Muscle of arm (tissue), 14 donors: ENCODE measurements at places on chromosomes 2 and 18.

DNA sequence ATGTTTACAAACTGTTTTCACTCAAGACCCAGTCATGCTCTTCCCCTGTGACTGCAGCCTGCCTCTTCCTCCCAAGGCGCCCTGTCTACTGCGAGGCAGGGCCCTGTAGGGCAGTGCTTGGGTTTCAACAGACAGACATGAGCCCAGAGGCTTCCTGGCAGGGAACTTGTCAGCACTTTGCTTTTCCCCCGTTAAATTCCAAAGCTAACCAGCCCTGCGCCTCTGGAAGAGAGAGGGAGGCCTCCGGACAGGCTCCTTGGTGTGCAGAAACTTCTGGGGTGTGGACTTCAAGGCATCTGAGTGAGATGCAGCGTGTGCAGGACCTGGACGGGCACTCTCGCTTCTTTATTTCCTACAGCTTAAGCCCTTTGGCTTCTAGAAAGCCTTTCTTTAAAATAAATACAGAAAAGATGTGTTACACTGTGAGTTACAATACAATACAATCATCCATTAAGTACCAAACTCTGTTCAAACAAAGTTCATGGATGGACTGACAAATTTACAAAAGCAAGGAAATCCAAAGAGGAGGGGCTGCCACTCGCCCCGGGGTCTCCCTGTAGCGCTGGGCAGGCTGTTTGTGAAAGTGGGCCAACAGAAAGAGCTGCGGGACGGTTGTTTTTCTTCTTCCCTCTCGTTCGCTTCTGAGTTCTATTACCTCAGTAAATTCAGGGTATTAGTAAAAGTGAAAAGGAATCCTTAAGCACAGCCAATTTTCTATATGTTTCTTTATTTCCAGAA, 8.8 kb upstream of the ZNF516 start:
- no peak for DNase-seq

DNA sequence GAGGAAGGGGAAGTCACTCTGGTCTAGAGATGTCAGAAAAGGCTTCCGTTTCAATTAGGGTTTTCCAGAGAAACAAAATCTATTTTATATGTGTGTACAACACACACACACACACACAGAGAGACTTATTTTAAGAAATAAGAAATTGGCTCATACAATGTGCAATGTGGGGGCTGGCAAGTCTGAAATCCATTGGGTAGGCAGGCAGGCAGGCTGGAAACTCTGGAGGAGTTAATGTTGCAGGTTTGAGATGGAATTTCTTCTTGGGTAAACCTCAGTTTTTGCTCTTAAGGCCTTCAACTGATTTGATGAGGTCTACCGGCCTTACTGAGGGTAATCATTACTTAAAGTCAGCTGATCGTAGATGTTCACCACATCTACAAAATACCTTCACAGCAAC, 62.6 kb downstream of the MDH1 start:
- DNase-seq = no peak

DNA sequence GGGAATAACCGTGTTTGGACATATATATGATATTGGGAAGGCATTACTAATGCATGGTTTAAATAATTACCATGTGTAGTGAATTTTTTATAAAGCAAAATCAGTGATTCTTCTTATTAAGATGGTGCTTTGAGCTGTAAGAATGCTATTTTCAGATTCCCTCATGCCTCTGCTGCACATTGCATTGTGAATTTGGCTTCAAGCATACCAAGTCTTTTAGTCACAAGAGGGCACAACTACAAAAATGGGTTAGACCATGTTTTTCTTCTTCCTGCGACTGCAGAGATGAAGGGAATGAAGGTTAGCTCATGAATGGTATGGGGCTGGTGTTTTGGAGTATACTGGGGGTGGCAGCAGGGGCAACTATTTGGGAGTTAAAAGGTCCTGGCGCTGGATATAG, 320.1 kb downstream of the SLC4A3 start:
- DNase-seq = no peak

DNA sequence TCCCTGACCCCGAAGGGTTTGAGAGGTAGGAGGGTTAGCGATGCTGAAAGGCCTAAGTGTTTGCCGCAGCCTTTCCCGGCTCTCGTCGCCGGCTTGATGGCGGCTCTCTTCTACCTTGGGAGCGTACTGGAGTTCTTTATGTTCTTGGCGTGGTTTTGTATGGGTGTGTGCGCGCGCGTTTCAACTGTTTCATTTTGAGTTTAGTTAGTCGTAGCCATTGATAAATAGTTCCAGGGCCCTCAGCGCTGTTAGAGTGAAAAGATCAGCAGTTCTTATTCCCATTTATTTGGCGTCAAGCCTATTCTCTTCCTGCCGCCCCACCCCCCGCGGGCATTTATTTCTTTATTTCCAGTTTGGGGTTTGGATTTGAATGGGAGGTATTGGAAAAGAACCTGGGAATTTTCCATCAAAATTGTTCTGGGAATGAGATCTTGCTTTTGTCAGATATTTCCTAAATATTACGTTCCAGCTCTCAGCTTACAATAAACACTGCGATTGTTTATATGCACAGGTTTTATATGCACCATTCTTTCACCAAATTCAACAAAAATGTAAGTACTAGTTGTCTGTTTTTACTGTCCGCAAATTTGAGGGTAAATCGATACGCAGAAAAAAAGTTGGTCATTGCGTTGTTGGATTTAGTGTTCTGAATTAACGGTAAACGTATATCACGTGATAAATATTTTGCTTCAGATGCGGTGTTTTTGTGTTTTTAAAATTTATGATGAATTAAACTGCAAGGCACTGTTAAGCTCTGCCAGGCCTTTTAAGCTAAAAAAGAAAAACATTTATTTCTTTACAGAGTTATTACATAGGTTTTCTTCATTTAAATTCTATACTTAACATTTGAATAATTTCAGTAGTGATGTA, 954 bp downstream of the CCNT2 start:
- DNase-seq = no peak

- no peak for DNase-seq
Measured at GRCh38 chr2:65686928-65687521, 254.6 kb upstream of the SPRED2 start.

DNA sequence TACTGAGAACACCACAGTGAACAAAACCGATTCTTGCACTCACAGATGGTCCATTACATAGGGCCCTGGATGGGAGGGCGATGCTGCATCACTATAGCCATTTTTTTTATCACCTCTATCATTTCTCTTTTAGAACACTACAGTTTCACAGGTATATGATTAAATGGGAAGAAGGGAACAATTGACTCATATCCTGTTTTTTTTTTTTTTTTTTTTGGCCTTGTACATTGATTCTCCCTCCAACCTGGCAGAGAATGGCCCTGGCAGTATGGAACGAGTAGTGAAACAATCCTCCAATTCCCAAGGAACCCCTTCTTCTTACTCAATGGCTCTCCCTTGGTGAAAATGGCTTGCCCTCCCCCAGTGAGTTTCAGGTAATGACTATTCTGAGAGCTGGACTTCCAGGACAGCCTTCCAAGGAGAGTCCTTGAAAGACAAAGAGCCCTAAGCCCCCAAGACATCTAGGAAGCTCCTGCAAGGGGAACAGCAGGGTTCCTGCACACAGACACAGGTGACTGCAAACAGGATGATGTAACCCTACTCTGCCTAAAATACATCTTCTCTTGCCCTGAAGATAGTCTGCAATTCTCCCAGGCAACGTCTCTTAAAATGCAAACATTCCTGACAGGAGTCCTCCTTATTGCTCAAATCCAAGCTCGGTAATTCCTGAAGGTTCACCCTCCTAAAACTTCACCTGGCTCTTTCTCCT, 405.4 kb downstream of the SETBP1 start:
- DNase-seq = no peak

DNA sequence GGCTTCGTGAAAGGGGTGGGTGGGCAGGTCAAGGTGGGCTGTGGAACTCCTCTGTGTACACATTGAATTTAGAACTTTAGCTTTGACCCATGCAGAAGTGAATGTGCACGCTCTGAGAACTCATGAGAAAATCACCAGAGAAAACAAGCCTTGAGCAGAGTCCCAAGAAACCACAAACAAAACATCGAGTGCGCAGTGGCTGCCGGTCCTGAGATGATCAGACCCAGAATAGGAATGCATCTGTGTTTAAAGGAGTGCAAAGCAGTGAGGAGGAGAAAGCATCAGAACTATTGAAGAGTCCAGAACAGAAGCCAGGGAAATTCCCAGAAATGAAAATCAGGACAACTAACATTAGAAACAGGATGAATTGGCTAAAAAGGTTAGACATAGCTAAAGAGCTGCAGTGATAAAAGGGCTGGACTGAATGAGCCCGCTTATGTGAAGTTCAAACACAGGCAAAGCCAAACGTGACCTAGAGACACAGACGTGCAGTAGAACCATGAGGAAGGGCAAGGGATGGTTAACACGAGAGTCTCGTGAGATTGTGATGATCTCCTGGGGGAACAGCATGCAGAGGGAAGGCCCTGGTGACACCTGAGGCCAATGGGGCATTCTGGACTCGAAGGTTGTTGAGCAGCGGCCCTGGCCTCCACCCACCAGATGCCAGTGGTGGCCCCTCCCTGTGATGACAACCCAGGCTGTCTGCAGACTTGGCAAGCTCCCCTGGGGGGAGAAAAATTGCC, 16.4 kb upstream of the TXNL4A start:
- no peak for DNase-seq

DNA sequence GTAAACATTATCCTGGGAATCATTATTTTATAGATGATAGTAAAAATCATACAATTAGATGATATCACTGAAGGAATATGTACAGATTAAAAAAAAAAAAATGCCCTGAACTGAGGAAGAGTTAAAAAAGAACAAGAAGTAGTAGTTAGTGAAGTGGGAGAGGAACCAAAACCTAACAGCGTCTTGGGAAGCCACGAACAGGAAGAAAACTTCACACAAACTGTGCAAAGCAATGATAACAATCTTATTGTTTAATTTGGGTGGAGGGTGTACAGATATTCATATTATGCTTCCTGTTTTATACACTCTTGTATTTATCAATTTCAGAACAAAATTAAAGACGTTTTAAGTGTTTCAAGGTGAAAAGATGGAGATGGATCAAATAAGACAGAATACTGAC, 3.5 kb downstream of the HEATR5B start:
- no peak for DNase-seq

- DNase-seq = no peak
Measured at GRCh38 chr2:24385366-24385765, 25.0 kb upstream of the ITSN2 start.

DNA sequence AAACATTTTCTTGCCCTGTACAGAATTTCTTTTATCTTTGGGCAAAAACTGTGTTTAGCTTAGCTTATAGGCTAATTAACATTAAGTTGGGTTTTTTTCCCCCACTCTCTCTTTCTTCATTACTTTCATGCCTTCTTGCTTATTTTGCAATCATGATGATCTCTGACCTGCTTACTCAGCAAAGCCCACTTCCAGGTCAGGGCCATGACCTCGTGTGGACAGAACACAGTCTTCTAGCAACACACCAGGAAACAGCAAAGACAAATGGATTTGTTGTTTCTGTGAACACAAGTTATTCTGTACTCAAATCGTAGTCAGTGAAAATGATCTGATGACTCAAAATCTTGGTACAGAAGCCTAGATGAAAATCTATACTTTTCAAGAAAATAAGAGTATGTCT, 60.7 kb downstream of the SPATS2L start:
- no peak for DNase-seq

DNA sequence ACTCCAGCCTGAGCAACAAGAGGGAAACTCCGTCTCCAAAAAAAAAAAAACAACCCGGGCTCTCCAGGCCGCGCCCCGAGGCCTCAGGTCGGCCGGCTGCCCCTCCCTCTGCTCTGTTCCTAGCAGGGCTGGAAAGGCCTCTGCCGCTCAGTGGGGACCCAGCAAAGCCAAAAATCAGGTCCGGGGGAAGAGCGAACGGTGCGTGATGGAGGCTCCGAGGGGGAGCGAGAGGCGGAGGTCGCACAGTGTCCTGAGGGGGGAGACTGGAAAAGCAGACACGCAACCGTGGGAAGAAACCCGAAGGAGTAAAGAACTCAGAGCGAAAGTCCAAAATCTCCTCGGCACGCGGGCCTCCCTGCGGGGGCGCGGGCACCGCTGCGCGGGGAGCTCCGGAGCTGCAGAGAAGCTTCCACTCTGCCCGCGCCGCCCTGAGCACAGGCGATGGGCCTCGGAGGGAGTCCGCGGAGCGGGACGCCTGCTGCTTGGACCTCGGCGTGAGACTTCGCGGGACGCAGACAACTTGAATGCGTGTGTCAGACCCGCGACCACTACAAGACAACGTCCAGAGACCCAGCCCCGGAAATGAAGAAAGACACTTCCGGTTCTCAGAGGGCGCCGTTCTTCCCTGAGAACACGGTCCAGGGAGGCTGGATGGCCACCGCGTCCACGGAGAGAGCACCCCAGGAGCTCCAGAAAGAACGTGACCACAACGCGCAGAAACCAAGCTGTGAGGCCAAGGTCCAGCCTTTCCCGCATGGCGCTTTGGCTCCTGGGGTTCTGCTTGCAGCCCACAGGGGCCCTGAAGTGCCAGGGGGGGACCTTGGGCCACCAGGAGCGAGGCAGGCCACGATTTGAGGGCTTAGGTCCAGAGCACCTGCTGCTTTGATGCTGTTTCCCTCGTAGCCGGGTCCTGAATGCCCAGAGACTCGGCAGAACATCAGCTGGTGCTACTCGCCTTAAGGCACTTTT, 219.8 kb downstream of the DPP10 start:
- peak; percentile 20 for DNase-seq

- no peak for DNase-seq
Measured at GRCh38 chr2:11642972-11643371, 27.0 kb downstream of the NTSR2 start.

DNA sequence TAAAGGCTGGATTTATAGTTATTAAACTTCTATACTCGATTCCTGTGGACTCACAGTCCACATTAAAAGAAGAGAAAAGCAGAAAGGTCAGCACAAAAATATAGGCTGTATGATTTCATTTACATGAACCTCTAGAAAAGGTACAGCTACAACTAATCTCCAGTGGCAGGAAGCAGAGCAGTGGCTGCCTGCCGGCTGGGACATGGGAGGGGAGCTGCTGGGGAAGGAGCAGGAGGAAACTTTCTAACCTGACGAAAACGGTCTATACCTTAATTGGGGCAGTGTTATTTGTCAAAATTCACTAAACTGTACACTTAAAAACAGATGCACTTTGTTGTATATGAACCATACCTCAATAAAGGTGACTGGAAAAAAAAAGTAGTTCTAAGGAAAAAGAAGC, 26.7 kb downstream of the KCTD1 start:
- no peak for DNase-seq

- no peak for DNase-seq
Measured at GRCh38 chr18:9095297-9096006, 7.0 kb upstream of the NDUFV2 start.

- no peak for DNase-seq
Measured at GRCh38 chr2:144240656-144241339, 279.1 kb downstream of the ZEB2 start.
